ENCODE measurements at places on chromosomes 1 and 21.

- no peak for DNase-seq
Measured at GRCh38 chr1:25068829-25069228, 138.8 kb upstream of the RUNX3 start.

- peak; percentile 56 for DNase-seq
Measured at GRCh38 chr1:31551208-31551607, 25.1 kb upstream of the TINAGL1 start.

- peak; percentile 41 for DNase-seq
Measured at GRCh38 chr1:62271948-62272728, 47.1 kb downstream of the KANK4 start.

- DNase-seq: no peak
Measured at GRCh38 chr1:36644556-36644955, 161.8 kb upstream of the CSF3R start.

DNA sequence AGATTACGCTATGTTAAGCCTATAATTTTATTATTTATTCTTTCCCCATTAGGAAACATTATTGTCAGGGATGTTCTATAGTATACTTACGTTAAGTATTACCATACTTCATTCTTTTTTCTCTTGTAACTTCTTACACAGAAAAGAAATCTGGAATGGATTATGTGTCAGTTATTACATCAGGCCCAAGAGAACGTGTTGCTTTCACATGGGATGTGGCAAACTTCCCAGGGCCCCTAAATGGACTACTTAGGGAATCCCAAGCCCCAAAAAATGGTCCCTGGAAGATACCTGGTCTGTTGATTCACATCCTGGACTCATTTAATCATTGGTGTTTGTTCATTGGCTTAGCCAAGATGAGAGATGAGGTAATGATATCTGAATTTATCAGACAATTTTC lies 249.8 kb downstream of the NRIP1 start:
- DNase-seq: no peak

DNA sequence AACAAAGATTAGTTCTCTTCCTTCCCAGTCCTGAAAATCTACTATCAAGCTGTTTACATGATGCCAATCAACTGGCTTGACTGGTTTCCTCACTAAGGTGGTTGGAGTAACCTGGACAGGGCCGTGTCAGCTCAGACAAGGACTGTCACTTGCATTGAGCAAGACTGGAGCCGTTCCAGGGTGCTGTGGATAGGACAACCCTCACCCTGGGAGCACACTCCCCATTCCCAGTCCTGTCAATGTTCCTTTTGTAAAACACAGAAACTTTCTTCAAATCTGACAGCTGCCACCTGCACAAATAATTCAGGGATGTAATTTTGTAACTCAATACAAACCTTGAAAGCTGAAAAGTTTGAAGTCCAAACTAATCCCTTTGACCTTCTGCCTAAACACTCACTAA lies 31.4 kb downstream of the PLPP3 start:
- DNase-seq: no peak

DNA sequence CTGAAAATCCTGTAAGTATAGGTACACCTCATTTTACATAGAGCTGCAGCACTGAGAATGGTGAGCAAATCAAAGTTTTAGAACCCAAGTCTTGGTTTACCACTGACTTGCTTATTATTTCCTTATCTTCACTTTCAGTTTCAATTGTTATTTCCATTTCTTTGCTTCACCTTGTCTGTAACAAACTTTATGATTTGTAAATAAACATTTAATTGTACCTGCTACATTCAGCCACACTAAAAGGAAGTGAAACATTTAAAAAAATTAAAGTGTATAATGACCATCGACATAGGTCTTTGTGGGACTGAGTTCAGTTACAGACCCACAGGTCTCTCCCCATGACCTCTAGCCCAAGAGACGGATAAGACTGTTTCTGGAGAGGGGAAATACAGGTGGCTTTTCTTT lies 34.4 kb downstream of the LGR6 start:
- no peak for DNase-seq

DNA sequence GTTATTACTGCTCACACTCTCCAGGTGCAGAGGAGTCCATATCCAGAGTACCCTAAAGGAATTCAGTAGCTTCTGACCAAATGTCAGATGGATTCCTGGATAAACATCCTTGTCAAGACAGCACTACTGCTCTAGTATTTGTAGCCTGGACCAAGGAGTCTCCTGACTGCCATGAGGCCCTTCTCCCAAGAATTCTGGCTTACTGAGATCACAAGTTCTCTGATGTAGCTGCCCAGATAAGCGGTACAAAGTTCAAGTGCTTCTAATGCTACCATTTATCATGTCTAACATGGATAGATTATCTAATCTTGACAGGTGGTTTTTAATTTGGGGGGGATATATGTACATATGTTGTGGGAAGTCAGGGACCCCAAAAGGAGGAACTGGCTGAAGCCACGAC lies 196.6 kb upstream of the HMCN1 start:
- DNase-seq: no peak

GRCh38 chr1:175984813-175985212 lies 222.3 kb downstream of the COP1 start:
- DNase-seq: no peak

- DNase-seq: no peak
Measured at GRCh38 chr1:63848733-63849132, 74.9 kb downstream of the ROR1 start.

- DNase-seq: no peak
Measured at GRCh38 chr1:157803851-157804250, 16.1 kb downstream of the FCRL1 start.

GRCh38 chr1:7103874-7104273 lies 318.6 kb downstream of the CAMTA1 start:
- no peak for DNase-seq

- no peak for DNase-seq
Measured at GRCh38 chr1:207861442-207862177, 49.3 kb downstream of the CD34 start.

GRCh38 chr21:34946385-34946840 lies 102.7 kb downstream of the RUNX1 start:
- DNase-seq: no peak

- DNase-seq: no peak
Measured at GRCh38 chr1:153444078-153444477, 16.4 kb downstream of the S100A7 start.

- DNase-seq: no peak
Measured at GRCh38 chr1:54477153-54477561, 70.9 kb upstream of the ACOT11 start.

DNA sequence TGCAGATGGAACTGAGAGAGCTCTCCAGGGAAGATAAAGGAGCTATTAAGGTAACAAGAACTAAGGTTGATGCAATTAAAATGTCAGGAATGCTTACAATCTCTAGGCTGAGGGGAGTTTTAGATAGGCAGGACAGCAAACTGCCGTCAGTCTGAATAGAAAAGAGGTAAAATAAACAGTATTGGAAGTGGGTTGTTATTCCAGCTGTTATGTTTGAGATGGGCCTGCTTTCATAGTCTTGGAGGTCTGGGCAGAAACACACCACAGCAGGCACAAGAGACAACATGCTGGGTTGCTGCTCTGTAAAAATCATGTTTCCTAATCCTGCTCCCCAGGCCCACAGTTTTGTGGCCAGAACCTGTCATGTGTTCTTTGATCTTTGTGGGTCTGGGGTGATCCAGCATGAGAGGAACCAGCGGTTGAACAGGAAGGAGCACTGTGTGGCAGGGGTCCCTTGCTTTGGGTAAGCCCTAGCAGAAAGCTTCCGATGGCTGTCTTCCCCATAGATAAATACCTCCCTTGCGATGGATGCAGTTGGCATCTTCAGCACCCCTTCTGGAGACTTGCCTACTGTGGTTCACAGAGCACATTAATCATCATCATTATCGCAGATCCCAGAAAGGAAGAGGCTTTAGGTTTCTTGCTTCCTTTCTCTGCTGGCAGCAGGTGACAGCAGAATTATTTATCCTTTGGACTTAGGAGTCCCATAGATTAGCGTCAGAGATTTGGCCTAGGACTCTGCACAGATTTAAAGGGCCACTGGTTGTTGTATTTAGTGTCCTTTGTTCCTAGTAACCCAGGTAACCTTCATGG lies 97.1 kb downstream of the AK5 start:
- peak; percentile 65 for DNase-seq

DNA sequence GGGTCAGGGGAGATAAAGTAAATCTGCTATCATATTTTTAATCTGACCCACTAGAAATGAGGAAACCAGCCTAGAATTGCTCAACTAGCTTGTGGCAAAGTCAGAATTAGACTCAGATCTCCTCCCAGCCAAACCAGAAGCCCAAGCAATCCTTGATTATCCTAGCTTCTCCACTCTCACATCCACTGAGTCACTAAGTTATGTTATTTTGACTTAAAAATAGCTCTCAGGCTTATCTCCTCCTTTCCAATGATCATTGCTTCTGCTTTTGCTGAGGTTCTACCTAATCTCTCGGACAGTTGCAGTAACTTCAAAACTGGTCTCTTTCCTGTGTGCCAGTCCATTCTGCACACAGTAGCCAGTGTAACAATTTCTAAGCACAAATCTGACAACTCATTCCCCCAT lies 22.9 kb downstream of the OVAAL start:
- no peak for DNase-seq

DNA sequence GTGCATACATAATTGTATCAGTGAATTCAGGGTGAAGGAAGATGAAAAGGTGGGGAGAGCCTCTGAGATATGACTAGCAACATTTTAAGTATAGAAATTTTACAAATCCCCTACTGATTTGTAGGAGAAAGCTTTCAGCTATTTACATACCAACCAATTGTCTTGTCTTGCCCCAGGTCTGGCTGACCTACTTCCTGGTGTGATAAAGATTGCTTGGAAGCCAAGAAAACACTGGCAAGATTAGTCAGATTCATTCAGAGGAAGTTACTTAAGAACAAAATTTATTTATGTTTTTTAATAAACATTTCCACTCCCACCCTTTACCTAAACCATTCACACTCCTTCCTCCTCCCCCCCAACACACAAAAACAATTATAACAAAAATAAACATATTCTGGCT lies 17.5 kb downstream of the PTGS2 start:
- no peak for DNase-seq

GRCh38 chr21:44583800-44584147 lies 3.4 kb upstream of the KRTAP10-5 start:
- no peak for DNase-seq

DNA sequence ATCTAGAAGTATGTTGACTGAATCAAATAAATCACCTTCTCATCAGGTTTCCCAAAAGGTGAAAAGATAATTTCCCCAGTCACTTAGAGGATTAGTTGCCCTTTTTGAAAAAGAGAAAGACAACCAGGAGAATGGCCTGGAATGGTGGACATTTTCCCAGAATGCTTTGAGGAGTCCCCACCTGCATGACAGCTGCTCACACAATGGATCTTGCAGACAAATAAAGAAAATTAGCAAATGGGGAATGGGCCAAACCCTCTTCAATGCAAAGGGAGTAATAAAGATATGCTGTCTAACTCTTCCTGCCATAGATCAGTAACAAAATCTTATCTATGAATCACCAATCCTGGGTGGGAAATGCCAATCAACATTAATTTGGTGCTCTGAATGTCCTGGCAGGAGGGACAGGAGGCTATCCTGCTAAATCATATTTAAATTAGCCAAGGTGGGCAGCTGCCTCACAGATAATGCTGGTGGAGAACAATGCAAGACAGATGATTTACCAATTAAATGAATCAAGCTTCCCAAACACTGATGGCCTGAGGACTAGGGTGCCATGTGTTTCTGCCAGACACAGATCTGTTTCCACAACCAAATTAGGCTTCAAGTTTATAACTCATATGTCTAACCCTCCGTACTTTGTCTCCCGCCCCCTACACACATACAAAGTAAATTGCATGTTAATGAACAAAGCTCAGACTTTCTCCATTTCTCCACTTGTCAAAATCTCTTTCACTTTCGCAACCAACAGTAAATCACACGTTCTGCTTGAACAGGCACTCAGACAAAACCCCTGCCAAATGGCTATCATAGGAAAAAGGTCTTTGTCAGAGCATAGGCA lies 488.0 kb upstream of the PLXNA2 start:
- no peak for DNase-seq

DNA sequence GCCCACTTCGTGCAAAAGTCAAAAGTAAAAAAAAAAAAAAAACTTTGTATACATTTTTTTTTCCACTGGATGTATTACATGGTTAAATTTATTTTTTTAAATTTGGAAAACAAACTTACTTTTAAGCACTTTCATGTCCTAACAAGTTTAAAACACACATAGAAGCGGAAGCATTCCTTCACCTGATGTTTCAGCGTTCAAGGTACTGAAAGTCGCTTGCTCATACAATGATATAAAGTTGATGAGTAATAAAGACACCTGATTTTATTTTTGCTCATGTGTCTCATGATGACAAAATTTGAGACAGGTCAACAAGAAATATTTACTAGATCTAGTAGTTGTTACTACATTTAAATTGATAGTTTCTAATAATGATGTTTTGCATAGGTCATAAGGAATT lies 35.5 kb downstream of the ADAMTS1 start:
- DNase-seq: no peak

GRCh38 chr1:155466996-155467395 lies 95.6 kb downstream of the ASH1L start:
- peak; percentile 73 for DNase-seq

DNA sequence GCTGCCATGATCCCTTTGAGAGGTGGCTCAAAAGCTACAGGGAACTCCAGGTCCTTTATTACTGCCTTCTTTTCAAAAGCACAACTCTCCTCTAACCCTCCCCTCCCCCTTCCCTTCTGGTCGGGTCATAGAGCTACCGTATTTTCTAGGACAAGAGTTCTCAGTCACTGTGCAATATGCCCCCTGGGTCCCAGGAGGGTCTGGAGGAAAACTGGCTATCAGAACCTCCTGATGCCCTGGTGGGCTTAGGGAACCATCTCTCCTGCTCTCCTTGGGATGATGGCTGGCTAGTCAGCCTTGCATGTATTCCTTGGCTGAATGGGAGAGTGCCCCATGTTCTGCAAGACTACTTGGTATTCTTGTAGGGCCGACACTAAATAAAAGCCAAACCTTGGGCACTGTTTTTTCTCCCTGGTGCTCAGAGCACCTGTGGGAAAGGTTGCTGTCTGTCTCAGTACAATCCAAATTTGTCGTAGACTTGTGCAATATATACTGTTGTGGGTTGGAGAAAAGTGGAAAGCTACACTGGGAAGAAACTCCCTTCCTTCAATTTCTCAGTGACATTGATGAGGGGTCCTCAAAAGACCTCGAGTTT lies 3.1 kb downstream of the BTG2 start:
- no peak for DNase-seq

DNA sequence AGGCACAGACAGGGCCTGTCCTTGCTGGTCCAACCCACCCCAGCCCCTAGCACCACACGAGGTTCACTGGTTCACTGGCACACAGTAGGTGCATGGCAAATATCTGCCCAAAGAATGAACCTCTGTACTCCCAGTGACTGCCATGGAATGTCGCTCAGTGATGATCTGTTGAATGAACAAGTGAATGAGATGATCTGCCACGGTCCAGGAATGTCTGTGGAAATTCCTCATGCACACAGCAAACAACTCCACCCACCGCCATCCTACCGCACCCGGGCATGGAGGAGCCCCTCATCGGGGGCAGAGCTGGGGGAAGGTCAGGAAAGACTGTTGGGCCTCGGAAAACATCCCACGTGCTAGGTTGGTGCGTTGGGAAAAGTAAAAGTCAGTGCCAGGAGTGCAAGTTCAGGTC lies 1.7 kb downstream of the HSPG2 start:
- no peak for DNase-seq

- DNase-seq: no peak
Measured at GRCh38 chr1:160607672-160608032, 28.4 kb upstream of the CD84 start.

GRCh38 chr1:76408303-76408702 lies 333.8 kb downstream of the ST6GALNAC3 start:
- DNase-seq: no peak

Data from A172 (cell line).